ENCODE measurements at places on chromosomes 12 and 14.

DNA sequence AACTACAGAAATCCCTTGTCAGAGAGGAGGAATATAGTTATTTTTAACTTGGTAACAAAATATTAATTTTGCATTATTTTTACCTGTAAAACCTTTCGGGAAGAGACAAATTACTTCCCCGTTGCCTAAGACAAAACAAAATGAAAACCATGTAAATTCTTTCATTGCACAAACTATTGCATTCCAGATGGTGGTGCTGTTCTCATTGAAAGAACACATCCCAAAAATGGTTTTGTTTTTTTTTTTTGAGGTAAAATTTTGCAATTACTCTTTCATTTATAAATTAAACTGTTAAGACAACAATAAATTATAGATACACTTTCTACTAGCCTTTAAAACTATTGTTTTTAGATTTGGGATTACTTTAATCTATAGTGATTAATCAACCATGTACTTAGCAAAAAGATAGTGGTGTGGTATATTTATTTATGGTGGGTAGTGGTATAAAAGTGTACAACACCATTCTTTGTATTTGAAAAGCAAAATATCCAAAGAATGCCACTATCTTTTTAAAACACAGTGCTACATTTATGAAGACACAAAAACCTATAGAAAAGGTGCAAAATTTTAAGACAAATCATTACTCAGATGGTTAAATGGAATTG is 115.5 kb downstream of the SLC38A1 start:
- DNase-seq, result no peak

GRCh38 chr12:118023301-118023860 is 6.9 kb downstream of the RFC5 start:
- DNase-seq, result no peak

- DNase-seq, result no peak
These were observed 108.3 kb downstream of the IGF1 start for GRCh38 chr12:102372087-102372486.

- DNase-seq, result no peak
These were observed 475.0 kb downstream of the GLT1D1 start for GRCh38 chr12:129328235-129328634.

DNA sequence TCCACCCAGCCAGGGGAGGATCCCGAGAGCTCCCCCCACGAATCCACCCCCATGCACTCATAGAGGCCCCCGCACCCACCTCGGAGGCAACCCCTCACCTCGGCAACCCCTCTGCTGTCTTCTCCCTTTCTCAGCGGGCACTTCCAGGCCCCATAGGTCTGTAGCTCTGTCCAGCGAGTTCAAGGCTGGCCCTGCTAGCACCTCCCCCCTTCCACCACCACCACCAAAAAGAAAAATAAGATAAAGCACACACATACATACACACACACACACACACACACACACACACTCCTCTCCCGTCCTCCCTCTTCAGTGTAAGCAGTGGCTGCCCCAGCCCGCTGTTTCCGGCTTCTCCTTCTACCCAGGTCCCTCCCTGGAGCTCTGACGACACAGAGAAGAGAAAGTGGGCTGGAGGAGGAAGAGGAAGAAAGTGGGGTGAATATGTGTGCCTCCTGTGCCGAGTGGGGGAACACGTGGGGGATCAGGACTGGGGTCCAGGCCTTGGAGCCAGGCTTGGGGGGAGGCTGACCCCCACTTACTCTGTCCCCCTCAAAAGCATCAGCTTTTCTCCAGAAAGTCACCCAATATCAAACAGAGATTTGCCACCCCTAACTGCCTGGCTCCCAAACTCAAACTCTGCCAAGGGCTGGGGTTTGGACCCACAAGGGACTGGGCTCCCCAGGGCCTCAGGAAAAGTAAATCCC is at the start of gene STAT6:
TSS of gene STAT6 (minus strand) at position 332 of the 704 bp plus-strand sequence. CDS start 3,084 bp downstream, outside the sequence.
- peak; percentile 77 for DNase-seq

DNA sequence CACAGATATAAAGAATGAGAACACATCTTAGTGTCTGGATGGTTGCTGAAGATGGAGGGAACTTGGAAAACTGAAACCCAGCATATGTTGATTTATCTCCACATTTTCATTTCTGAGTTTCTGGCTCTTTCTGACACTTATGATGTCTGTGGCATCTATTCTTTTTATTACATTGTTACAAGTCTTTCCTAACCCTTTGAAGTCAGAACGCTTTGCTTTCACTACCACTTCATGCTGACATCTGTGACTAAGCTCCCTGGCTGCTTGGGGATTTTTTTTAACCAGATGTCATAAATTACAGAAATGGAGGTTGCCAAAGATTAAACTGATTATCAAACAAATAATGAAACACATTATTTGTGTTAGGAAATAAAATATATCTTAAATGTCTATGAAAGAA is 188.7 kb downstream of the KITLG start:
- DNase-seq, result no peak

- no peak for DNase-seq
These were observed 129.8 kb downstream of the PTPRB start for GRCh38 chr12:70507442-70507841.

GRCh38 chr12:96420277-96420835 is 20.1 kb upstream of the CDK17 start:
- no peak for DNase-seq

GRCh38 chr14:21476523-21476924 is 235 bp downstream of the RAB2B start:
- peak; percentile 82 for DNase-seq

DNA sequence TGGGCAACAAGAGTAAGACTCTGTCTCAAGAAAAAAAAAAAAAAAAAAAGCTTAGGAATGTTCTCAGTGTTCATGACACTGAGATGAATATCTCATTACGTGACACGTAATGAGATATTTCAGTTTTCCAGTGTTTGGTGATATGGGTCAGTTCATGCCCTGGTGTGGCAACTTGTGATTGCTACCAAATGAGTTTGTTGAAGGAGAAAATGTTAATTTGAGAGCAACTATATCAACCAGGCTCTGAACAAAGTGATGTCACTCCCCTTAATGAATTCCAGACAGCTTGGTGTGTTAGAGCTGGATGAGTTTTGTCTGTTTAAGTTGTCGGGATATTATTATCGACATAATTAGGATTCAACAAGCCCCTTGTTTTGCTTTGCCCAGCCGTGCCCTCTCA is 211.7 kb downstream of the DPF3 start:
- DNase-seq, result no peak

DNA sequence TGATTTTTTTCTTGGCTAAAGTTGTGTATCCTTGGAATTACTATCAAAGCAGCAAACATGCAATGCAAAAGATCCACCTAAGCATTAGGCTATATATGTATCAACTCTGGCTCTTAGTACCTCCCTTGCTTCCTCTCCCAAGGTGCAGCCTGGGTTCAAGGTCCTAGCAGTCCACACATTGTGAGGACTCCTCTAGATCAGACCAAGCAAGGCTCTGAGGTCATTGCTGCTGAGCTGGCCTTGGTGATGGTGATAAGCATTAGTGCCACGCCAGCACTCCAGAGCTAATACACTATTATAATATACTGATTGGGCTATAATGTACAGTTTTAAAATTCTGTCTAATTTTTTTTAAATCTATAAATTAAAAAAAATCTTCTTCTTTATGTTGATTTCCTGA is 196.9 kb upstream of the BTG1 start:
- DNase-seq, result no peak

DNA sequence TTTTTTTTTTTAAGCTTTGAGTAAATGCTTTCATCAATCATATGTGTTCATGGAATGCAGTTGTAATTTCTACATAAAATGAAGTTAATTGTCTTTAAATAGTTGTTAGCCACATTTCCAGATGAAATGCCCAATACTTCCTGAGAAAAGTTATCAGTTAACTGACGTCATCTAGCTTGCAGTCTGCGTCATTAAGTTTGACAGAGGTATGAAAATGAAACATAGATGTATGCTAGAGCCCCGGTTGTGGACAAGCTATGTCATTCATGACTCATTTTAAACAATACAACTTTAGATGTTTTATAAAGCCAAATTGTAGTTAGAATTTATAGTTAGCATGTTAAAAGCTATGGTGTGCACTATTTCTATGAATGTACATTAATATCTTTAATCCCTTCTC is 90.7 kb downstream of the PLEKHA5 start:
- no peak for DNase-seq

DNA sequence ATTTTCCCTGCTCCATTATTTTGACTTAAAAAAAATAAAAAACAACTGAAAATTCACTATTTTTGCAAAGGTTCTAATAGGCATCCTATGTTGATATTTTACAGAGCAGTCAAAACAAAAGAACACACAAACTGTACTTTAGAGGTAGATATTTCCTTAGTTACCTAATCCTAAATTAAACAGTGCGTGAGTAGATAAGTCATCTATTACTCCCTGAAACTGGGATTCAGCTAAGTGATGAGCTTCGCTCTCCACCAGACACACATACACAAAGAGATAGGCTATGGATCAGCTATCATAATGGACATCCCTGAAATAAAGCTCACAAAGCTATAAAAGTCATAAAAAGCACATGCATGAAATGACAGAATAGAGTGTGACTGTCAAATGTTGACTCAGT is 398.7 kb downstream of the SOX5 start:
- DNase-seq, result no peak

GRCh38 chr12:91845365-91845764 is 300.3 kb downstream of the BTG1 start:
- no peak for DNase-seq

DNA sequence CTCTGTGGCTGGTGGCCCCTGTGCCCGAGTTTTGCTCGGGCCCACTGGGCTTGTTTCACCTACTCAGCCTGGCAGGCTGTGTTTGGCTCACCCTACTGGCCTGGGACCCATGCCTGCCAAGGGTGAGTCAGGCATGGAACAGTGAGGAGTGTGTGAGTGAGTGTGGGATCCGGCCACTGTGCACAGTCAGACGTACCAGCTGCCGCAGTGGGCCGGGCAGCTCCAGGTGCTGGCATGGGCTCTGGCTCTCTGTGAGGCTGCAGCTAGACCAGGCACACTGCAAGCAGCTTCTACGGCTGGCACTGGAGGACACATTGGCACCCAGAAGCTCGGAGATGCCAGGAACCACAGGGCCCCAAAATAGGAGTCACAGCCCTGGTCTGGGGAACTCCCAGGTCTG is 40.6 kb downstream of the HSD17B6 start:
- DNase-seq, result no peak

DNA sequence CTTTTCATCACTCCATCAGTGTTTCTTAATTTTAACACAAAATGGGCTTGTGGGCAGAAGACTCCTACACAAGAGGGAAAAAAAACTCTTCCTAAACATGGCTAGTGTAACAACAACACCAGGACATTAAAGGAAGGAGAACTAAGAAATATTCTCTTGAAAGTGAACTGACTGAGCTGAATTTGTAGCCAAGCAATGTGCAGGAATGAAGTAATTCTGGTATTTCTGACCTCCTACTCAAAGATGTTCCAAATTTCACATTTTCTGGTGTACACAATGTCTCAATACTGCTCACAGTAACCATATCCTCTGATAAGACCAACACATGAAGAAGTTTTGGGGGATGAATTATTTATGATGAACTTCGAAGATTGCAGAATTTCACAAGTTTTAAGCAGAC is 357.3 kb downstream of the DUSP6 start:
- DNase-seq, result no peak

Measured in stimulated activated CD4-positive, alpha-beta T cell treated with anti-CD3 and anti-CD28 coated beads, Interleukin-2, amount 100 ng/mL, for 24 hours (primary cell).